ENCODE measurements at places on chromosomes 2 and 18.

- DNase-seq: no peak
Measured at GRCh38 chr2:218827701-218828476, 3.7 kb downstream of the PRKAG3 start.

- no peak for DNase-seq
Measured at GRCh38 chr18:46732201-46732600, 24.7 kb downstream of the ST8SIA5 start.

DNA sequence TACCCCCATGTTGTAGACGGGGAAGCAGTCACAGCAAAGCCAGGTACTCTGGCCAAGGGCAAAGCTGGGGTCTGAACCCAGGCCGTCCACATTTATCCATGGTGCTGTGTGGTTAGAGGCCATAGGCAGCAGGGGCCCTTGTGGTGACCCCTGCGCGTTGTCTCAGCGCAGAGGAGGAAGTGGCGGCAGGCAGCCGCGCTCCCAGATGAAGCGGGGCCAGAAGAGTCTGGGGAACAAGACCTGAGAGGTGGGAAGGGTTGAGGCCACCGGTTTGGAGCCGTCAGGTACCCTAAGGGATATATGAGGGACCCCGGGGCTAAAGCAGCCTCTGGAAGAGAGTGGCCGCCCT, 770 bp downstream of the ZNF396 start:
- DNase-seq: no peak

DNA sequence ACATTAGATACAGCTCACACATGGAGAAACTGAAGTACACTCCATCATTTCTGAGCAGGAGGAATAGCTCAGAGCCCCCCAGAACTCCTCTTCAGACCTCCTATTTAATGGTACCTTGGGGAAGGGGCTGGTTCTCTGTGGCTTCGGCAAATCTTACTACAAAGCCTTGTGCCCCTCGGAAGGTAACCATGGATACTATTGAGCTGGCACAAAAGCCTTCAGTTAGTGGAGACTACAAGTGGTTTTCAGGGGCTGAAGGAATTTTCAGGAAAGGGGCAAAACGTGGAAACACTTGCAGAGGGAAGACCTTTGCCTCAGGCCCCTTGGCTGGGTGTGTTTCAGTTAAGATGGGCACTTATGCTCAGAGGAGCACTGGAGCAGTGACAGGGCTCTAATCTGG, 1.1 kb upstream of the FAM237A start:
- no peak for DNase-seq

GRCh38 chr2:234694244-234695013, 197.5 kb upstream of the ARL4C start:
- DNase-seq: no peak

DNA sequence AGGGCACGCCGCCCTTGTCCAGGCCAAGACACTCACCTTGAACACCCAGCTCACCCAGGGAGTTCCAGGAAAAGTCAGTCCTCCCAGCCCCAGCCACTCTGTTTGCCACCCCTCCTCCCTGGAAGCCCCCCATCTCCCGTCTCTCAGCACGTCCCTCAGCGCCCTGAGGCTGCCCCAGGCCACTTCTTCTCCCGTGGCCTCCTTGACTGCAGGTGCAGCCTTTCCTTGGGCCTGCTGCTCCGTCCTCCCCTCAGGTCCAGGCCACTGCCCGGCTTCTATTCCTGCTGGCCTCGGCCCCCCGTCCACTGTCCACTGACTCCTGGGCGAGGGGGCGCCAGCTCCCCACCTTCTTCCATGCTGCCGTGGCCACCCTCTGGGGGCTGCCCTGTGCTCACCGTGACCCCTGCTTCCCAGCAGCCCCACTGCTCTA, 239.1 kb downstream of the HDAC4 start:
- no peak for DNase-seq

DNA sequence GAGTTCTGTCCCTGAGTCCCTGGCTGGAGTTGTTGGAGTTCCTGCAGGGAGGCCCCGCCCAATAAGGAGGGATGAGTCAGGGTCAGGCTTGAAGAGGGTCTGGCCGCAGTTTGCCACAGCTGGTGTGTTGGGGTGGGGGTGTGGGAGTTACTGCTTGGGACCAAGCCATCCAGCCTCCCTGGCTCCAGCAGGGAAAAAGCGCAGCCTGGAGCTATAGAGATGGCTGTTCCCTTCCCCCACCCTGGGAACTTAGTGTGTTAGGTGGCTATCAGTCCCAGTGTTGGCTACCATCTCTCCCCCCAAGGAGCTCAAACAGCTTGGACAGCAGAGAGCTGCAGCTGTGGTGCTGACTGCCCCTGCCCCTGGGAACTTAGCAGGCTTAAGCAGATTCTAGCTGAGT, 13.2 kb upstream of the TANK start:
- DNase-seq: no peak

DNA sequence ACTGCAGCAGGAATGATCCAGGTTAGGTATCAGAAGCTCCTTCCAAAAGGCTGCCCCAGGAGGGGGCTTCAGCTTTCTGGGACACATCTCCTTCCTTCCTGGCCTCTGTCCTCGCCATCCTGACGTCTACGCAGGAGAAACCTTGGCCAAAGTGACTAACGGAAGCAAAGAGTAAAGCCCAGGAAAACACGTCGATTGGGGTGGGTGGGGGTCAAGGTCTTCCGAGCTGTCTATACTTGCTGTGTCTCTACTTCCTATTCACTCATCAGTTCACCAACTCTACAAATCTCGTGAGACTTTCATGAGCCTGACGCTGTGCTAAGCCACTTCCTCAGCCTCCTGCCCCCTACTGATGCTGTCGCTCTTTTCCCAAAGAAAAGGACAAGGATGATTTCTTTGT, 212.6 kb downstream of the TNS1 start:
- no peak for DNase-seq

GRCh38 chr18:44708451-44709083, 27.9 kb downstream of the SETBP1 start:
- DNase-seq: no peak

DNA sequence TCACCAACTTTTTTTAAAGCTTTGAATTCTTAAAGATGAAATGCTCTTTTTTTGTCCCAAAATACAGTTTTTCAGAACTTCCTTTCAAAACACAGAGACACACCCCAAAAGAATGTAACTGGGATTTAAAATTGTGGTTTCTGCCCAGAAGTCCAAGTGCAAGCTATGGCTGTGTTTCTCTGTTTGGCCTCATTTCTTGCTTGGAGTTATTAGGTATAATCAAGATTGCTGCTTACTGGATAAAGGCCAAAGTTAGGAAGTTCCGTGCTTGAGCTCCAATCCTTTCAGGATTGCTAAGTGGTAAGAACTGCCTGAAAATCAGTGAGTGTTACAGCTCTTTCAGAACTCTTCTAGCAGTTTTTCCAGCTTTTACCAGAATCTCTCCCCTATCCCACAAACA, 16.9 kb downstream of the ZBTB7C start:
- no peak for DNase-seq

DNA sequence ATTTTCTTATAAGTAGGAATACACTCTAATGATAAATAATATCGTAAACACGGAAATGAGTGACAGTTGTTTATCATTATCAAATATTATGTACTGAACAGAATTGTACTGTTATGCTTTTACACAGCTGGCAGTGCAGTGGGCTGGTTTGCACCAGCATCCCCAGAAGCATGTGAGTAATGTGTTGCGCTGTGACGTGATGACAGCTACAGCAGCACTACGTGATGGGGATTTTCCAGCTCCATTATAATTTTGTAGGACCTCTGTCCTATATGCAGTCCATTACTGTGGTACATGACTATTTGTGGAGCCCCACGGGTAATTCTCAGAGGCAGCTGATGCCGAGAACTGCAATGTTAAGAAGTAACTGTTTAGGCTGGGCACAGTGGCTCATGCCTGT, 77.3 kb upstream of the ATG16L1 start:
- DNase-seq: no peak

- no peak for DNase-seq
Measured at GRCh38 chr2:74576211-74576862, 21.8 kb downstream of the DOK1 start.

GRCh38 chr2:187985923-187986322, 305.8 kb upstream of the GULP1 start:
- no peak for DNase-seq

DNA sequence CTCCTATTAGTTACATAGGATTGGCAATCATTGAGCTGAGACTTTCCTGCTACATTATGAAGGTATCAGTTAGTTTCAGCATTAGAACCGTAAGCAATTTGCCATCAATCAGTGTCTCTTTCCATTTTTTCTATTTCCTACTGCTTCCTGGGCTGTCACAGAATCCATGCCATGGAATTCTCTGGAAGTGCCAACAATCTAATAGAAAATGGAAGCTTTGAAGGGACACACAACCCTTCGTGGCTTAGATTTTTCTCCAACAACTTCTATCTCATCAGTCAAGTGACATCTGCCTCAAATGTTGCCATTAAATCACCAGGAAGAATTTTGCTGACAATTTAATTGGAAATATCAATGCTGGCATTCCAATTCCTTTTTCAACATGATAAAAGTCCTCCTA, 183.5 kb upstream of the PARD3B start:
- DNase-seq: no peak

DNA sequence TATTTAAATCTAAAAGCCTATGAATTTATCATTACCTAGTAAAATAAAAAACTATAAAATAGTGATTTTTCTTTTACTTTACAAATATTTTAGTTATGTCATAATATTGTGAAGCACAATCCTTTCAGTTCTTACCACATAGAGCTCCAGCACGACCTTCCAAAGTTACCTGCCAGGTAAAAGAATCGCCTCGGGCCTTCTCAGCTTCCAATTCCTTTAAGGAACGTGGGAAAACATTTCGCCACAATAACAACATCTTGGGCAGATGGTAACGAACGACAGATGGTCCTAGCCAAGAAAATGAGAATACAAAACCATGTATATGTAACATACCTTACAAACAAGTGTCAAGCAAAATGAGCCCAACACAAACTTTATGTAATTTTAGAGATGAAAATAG, 23.7 kb downstream of the HEATR5B start:
- DNase-seq: no peak

DNA sequence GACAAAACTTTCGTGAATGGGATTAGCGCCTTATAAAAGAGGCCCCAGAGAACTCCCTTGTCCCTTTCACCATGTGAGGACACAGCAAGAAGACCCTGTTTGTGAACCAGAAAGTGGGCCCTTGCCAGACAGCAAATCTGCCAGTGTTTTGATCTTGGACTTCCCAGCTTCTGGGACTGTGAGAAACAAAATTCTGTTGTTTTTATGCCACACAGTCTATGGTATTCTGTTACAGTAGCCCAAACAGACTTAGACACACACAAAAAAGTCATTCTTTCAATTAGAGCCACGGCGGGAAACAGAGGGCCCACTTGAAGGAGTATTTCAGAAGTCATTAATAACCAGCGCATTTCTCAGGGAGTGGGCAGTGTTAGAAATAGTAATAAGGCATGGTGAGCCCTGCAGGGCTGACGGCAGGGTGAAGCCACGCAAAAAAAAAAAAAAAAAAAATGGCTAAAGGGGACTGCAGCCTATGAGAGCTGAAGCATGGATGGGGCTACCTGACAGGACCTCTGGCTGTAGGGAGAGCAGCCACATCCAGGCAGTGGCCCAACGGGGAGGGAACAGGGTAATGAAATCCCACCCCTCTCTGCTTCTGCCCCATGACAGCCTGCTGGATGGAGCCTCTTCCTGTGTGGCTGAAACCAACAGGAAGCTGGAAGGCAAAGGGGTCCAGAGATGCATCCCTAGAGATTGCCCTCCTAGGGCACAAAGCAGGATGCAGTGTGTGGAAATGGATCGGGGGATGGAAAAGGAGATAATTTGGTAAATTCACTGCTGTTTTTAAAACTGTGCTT, 189.3 kb downstream of the KCNS3 start:
- no peak for DNase-seq
